GM03348 (cell line): ENCODE measurements at places on chromosomes 16 and 17.

GRCh38 chr17:46917516-46917915, 5.4 kb upstream of the GOSR2 start:
- DNase-seq = no peak

DNA sequence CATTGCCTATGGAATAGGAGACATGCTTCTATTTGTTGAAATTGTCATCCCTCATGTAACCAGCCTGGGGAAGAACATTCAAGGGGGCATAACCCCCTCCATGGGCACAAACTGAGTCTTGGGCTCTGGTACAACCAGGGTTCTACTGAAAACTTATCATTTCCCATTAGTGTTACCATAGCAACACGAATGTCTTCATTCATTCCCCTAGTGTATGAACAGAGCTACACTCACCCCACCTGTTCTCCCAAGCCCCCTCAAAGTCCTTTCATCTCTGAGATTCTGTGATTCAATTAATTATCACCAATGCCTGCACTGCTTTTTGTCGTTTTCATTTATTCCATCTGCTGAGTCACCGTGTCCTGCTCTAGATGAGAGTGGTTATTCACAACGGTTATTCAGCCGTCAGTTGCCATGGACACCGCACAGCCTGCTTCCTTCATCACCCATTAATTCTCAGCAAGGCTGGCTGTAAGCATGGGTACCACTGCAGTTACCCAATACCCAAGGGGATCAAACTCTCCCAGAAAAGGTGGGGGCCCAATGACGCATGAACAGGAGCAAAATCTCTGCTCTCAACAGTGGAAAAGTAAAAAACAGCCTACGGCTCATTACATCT, 1.6 kb upstream of the GAST start:
- DNase-seq = no peak

GRCh38 chr16:53899431-53899830, 195.5 kb downstream of the FTO start:
- peak; percentile 20 for DNase-seq

GRCh38 chr17:78526231-78527025, 50.8 kb downstream of the DNAH17 start:
- DNase-seq = no peak

DNA sequence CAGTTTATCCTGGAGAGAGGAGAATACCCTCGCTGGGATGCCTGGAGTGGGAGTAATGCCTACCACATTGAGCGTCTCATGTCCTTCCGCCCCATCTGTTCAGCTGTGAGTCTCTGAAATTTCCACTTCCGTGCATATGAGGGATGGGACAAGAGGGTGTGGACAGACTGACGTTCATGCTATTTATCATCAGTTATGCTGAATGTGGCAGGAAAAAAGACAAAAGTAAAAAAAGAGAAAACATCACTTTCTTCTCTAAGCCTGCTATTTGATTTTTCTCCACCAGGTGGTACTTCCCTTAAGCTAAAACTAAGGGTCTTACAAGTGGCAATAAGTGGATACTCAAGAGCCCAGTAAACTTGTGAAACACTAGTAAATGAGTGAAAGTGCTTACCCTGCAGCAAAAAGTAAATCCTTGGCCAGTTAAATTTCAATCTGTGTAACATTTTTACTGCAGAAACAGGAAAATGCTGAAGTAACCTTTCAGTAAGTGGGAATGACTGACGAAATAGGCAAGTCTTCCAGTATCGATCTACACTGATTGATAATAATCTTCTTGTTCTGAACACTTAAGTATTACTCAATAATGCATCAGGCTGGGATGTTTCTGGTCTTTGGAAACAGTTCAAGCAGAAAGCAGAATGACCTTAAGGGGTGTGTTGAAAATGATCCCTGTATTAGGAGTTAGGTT, 5.6 kb downstream of the CRYBA1 start:
- peak; percentile 31 for DNase-seq

- DNase-seq = no peak
Observed at GRCh38 chr17:7656958-7657609, 6.4 kb downstream of the ATP1B2 start.

GRCh38 chr17:15498107-15498506, 30.7 kb upstream of the CDRT4 start:
- no peak for DNase-seq

- DNase-seq = peak; percentile 23
Observed at GRCh38 chr16:85170066-85170491, 57.8 kb upstream of the CIBAR2 start.

GRCh38 chr17:40122999-40123810, 1.4 kb downstream of the MSL1 start:
- peak; percentile 78 for DNase-seq

GRCh38 chr16:72092832-72093447, 480 bp downstream of the TXNL4B start:
- DNase-seq = peak; percentile 78

- DNase-seq = peak; percentile 55
Observed at GRCh38 chr17:71496552-71496951, 624.3 kb upstream of the SOX9 start.

GRCh38 chr16:8493972-8494371, 96.3 kb downstream of the TMEM114 start:
- DNase-seq = no peak

GRCh38 chr17:29368926-29369325, 21.2 kb upstream of the TAOK1 start:
- DNase-seq = no peak

- no peak for DNase-seq
Observed at GRCh38 chr17:8063761-8064534, 23.6 kb downstream of the ALOX12B start.

- no peak for DNase-seq
Observed at GRCh38 chr17:8360751-8361150, 15.8 kb downstream of the KRABD2 start.

GRCh38 chr17:222172-222571, 40.7 kb upstream of the DOC2B start:
- DNase-seq = peak; percentile 37

GRCh38 chr17:6713130-6713917, at the start of gene SLC13A5:
TSS of gene SLC13A5 (minus strand) at chr17:6713369. CDS start at chr17:6713333, 36 bp downstream.
- DNase-seq = peak; percentile 56

- DNase-seq = no peak
Observed at GRCh38 chr16:35492225-35492624, 2032.8 kb downstream of the TP53TG3F start.

DNA sequence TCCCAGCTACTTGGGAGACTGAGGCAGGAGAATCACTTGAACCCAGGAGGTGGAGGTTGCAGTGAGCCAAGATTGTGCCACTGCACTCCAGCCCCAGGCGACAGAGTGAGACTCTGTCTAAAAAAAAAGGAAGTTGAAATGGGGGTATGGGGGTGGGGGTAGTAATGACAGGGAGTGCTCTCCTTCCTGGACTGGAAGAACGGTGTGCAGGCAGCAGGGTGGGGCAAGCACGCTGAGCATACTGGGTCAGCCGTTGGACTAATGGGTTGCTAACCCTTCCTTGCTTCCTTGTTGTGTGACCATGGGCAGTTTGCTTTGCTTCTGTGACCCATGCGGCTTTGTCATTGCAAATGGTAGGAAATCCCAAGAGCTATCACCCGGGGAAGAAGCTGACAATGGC, 16.5 kb downstream of the KATNIP start:
- no peak for DNase-seq

GRCh38 chr17:76049836-76050537, 22.3 kb downstream of the SRP68 start:
- DNase-seq = no peak

- DNase-seq = peak; percentile 65
Observed at GRCh38 chr17:56292010-56292409, 138.7 kb downstream of the ANKFN1 start.

- no peak for DNase-seq
Observed at GRCh38 chr16:66491716-66492064, 58.2 kb downstream of the TK2 start.

GRCh38 chr16:12340151-12340733, 363.7 kb downstream of the SNX29 start:
- DNase-seq = peak; percentile 86

DNA sequence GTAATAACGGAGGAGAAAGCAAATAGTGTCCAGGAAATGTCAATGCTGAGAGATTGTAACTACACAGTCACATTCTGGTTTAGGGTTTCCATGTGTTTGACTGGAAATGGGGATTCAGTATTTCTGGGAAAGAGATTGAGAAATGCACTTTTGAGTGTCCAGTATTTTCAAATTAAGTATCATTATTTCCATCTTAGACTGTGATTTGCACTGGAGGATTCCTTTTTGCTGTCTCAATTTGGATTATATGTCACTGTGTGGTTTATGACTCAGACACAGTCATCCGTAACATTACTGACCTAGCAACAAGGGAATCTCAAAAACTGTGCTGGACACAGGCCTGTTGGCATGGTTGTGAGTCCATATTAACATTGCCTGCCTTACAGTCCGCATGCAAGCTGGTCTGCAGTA, 681.4 kb downstream of the CDH11 start:
- peak; percentile 77 for DNase-seq

GRCh38 chr17:83079766-83080578, 563 bp downstream of the METRNL start:
- DNase-seq = peak; percentile 56

DNA sequence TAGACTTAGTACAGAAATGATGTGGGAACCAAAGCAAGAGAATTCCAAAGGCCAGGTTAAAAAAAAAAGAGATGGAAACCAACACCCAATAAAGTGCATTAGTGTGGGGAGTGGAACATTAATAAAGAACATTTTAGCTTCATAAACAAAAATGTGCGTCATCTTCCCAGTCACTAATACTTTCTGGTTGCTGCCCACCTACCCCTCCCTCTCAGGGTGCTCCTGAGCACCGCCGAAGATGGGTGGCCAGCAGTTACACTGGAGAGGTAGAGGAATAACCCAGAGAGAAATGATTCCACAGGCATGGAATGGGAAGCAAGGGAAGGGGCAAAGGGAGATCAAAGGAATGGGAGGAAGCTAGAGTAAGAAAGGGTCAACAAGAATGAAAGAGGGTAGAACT, 6.0 kb upstream of the CHD3 start:
- no peak for DNase-seq

DNA sequence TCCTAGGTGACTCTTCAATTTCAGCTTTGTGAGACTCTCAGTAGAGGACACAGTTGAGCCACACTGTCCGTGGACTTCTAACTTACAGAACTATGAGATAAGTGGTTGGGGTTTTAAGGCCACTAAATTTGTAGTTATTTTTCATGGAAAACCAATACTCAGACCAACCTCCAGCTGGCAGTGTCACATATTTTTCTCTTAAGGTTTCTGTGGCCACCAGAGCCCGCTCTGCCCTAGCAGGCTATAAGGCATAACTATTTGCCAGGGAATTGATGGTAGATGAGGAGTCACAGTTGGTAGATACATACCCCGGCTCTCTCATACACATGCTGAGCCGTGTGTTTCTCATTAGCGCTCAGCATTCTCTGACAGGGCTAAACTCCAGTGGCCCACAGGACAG, 336.8 kb upstream of the MON1B start:
- no peak for DNase-seq

DNA sequence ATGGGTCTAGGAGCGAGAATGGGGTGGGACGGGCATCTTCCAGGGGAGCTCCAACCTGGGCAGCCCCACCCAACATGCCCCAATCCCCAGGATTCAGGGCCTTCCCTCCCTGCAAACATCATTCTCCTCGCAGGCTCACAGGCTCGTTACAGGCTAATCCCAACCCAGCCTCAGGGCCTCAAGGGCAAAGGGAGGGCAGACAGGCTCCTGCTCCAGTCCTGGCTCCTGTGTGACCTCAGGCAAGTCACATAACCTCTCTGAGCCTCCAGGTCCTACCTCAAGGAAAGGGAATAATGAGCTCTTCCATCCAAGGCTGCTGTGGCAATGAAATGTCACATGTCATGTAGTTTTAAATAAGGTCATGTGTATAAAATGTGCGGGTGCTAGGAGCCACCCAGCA, 186.5 kb upstream of the TNRC6C start:
- no peak for DNase-seq

- DNase-seq = peak; percentile 44
Observed at GRCh38 chr16:69865701-69866100, 85.4 kb upstream of the CLEC18A start.

GRCh38 chr17:57406981-57407286, 150.6 kb downstream of the MSI2 start:
- no peak for DNase-seq

DNA sequence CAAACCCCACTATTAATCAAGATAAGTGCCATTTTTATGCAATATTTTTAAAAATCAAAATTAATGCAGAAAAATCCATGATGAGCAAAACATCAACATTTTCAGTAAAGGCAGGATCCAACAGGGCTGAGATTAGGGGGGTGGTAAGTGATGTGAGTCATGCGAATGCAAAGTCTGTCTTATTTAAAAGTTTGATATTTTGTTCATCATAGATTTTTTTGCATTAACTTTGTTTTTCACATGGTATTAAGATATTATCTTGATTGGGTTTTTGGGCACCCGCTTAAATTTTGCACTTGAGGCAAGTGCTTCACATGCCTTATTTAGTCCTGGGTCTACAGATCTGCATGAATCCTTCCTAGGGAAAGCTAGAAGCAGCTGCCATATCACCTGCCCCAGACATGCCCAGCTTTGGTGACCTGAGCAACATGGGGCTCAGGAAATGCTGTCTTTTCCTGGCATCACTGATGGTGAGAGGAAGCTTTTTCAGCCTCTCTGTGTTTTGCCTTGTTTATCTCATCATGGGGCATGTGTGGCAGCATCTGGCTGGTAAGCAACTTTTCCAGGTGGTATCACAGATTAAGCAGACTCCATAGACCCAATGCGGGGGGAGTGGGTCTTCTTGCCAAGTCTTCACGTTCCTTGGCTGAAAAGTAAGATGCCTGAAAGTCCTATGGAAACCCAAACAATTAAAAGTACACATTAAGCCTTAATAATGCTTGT, 57.6 kb upstream of the NFAT5 start:
- no peak for DNase-seq

GRCh38 chr16:81956213-81956948, 54.9 kb downstream of the SDR42E1 start:
- DNase-seq = peak; percentile 55

DNA sequence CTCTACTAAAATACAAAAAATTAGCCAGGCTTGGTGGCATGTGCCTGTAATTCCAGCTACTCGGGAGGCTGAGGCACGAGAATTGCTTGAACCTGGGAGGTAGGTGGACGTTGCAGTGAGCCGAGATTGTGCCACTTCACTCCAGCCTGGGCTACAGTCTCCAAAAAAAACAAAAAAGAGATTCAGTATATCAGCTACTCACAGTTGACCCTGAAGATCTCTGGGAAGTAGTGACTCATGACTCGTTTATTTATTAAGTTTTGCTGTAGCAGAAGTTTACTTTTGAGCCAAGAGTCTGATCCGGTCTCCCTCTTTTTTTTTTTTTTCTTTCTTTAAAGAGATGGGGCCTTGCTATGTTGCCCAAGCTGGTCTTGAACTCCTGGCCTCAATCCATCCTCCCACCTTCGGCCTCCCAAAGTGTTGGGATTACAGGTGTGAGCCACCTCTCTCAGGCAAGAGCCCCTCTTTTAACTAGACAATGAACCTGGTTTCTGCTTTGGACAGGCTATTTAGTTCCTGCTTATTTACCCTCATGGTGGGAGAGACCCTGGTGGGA, 4.4 kb downstream of the MVP start:
- DNase-seq = peak; percentile 63
